Right atrium auricular region (tissue), 2 donors: ENCODE measurements at places on chromosomes 7 and 10. TPM values are rescaled to one million over a fixed set of nuclear protein-coding genes. Genes with fewer than 3 reads are reported as not detected.
A peak's percentile ranks its signal among the peaks of the same experiment; 100 is the strongest.

The UTF1 gene
- not detected for total RNA-seq

The ACTL6B gene
- not detected for total RNA-seq

The SRGN gene
- 79.4 TPM for total RNA-seq

The SFRP5 gene
- total RNA-seq: 260 TPM

The BMPER gene
- total RNA-seq: 3.0 TPM

The CCDC172 gene
- not detected for total RNA-seq

The GNGT1 gene
- total RNA-seq: not detected

DNA sequence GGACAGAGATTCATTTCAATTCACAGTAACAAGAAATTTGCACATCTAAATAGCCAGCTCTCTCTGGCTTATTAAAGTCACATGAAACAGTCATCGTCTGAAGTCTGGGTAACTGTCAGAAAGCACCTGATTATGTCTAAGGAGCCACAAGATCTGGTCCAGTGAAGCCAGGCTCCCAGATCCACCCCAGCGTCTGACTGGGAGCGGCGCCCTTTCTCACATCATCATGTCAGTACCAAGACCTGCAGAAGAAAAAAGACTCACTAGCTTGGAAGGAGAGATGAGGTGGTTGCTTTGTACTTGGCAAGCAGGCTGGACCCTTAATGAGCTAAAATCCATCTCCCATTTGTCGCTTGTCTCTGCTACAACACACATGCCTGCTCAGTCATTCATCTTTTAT lies 58.4 kb downstream of the VOPP1 start:
- peaks cover 17% of the 10 kb centered on the region for H3K36me3 ChIP-seq
- H3K4me1 ChIP-seq: no peaks in the 10 kb centered on the region
- H3K27ac ChIP-seq: no peak overlapping the region
- H3K27me3 ChIP-seq: no peaks in the 10 kb centered on the region
- no peak for DNase-seq

DNA sequence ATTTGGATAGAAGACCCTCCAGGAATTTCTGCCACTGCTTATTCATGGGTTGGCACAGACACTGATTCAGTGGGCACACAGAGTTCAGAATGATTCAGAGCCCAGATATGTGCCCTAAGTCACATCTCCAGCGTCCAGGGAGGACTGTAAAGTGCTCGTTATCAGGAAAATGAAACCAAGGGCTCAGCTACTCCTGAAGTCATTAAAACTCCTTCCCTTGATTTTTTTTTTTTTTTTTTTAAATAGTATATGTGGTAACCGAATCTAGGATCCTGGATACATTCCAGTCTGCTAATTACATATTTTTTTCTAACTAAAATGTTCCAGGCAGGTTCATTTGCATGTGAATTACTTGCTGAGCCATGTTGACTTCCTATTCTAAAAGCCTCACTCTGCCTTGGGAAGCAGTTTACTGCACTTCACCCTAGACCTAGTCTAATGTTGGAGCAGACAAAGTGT lies 34.7 kb downstream of the MET start:
- no peak for DNase-seq
- no peak overlapping the region for H3K27ac ChIP-seq
- no peaks in the 10 kb centered on the region for H3K4me1 ChIP-seq
- no peaks in the 10 kb centered on the region for H3K27me3 ChIP-seq

- H3K27ac ChIP-seq: peak overlapping the region; percentile 100
- H3K36me3 ChIP-seq: no peaks in the 10 kb centered on the region
- H3K4me3 ChIP-seq: peak overlapping the region; percentile 90
- H3K27me3 ChIP-seq: no peaks in the 10 kb centered on the region
- peak; percentile 81 for DNase-seq
- H3K4me1 ChIP-seq: no peaks in the 10 kb centered on the region
These were observed 498 bp upstream of the ST7 start for GRCh38 chr7:116952635-116953371.

DNA sequence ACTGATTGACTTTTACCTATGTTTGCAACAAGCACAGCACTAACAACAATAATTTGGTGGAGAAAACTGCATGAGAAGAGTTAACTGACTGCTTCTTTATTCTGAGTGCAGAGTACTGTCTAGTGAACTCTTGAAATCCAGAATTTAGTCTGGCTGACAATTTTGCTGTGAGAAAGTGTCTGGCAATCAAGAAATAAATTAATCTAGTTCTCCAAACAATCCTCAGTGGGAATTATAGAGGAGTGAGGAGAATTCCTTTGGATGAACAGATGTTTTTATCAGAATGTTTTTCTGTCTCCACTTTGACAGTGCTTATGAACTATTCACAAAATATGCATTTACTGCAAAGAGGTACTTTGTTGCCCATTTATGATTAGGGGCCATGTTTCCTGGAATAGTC lies 694.9 kb upstream of the LRRN3 start:
- H3K4me3 ChIP-seq: no peak overlapping the region
- no peak overlapping the region for H3K27ac ChIP-seq
- DNase-seq: no peak
- no peaks in the 10 kb centered on the region for H3K4me1 ChIP-seq
- H3K36me3 ChIP-seq: no peaks in the 10 kb centered on the region

- no peak overlapping the region for H3K4me3 ChIP-seq
- DNase-seq: peak; percentile 84
- H3K27ac ChIP-seq: peak overlapping the region; percentile 53
- H3K36me3 ChIP-seq: no peaks in the 10 kb centered on the region
These were observed 536 bp downstream of the C10orf105 start for GRCh38 chr10:71719042-71719441.

GRCh38 chr7:12570168-12570533 lies 369 bp upstream of the SCIN start:
- no peaks in the 10 kb centered on the region for H3K36me3 ChIP-seq
- no peaks in the 10 kb centered on the region for H3K27me3 ChIP-seq
- DNase-seq: no peak
- peaks cover 15% of the 10 kb centered on the region for H3K4me1 ChIP-seq

DNA sequence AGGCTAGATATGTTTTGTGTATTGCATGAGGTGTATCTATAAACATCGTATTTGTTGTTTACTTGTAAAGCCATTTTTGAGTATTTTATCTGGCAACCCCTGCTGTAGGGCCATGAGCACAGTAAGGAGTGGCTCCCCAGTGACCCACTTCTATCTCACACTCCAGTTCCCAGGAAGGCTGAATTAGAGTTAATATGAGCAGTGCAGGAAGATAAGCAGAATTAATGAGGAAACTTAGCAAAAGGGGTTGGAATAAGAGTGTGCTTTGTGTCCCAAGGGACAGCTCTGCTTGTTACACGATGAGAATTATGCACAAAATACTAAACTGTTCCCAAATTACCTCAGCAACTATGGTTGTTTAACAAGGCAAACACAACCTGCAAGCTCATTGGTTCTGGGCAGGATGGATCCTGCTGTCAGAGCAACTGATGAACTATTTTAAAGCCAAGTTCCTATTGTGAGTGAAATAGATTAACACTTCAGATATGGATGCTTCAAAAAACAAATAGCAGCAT lies 1005.8 kb downstream of the NRG3 start:
- no peak overlapping the region for H3K4me3 ChIP-seq
- H3K27ac ChIP-seq: no peak overlapping the region
- H3K4me1 ChIP-seq: no peaks in the 10 kb centered on the region
- H3K27me3 ChIP-seq: no peaks in the 10 kb centered on the region
- no peak for DNase-seq

DNA sequence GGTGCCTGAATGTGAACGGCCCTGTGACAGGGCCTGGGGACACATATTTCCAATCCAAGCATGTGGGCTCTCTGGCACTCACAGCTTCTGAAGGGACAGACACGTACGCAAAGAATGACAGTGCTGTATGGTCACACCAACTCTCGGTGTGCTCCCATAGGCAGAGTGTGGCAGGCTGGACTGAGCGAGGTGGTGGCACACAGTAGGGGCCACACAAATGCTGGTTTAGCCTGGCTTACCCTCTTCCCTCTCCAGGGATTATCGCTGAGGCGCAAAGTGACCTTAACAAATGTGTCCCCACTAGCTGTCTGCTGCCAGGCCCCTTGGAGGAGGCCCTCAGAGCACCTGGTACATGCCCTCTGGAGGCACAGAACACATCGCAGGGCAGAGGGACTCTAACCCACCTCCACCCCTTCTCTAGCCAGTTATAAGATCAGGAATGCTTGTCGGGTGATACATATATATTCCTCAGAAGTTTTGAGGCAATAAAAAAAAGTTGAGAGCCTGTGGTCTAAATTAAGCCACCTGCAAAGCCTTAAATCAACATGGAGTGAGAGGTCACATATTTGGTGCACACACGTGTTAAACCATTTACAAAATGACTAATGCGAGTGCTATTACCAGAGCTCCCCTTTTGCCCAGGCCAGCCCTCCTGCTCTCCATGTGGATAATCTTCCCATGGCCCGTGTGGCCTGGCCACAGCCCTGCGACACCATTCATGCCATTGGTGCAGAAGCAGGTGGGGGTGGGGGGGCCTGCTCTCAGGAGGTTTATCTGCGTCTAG lies 262.8 kb upstream of the GRB10 start:
- no peaks in the 10 kb centered on the region for H3K36me3 ChIP-seq
- DNase-seq: peak; percentile 23
- H3K27ac ChIP-seq: no peak overlapping the region
- no peaks in the 10 kb centered on the region for H3K4me1 ChIP-seq
- no peaks in the 10 kb centered on the region for H3K27me3 ChIP-seq

GRCh38 chr7:100154651-100155491 lies 3.7 kb downstream of the TRAPPC14 start:
- no peak for DNase-seq
- H3K36me3 ChIP-seq: peaks cover 33% of the 10 kb centered on the region
- H3K27ac ChIP-seq: no peak overlapping the region
- no peaks in the 10 kb centered on the region for H3K4me1 ChIP-seq

DNA sequence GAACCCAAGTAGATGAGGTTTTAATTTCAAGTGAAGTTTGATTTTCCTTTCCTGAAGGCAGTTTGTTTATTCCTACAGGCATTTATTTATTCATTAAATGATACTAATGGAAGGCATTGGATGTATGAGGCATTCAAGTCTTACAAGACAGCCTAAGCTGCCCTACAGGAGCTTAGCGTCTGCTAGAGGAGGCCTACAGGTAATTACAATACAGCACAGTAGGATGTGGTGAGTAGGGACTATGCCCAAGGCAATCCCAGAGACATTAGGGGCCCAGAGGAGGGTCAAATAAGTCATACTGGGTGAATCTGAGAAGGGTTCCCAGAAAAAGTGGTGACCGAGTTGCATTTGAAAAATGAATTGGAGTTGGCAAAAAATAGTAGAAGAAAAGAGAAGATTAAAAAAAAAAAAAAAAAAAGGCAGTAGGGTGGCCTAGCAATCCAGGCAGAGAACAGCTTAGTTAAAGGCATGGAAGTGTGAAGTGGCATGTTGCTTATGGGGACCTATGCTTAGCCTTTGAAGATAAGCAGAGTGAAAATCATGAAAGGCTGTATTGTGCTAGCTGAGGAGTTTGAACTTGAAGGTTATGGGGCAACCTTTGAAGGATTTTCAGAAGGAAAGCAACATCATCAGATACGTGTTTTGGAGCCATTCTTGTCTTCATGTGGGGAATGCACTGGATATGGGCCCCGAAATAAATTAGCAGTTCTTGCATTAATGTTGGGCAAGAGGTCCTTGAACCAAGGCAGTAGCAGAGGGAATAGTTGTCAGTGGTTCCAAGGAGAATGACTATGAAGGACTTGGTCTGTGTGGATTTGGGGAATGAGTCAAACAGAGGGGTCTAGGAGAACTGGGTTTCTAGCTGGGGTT lies 65.5 kb downstream of the SNX10 start:
- H3K27me3 ChIP-seq: no peaks in the 10 kb centered on the region

DNA sequence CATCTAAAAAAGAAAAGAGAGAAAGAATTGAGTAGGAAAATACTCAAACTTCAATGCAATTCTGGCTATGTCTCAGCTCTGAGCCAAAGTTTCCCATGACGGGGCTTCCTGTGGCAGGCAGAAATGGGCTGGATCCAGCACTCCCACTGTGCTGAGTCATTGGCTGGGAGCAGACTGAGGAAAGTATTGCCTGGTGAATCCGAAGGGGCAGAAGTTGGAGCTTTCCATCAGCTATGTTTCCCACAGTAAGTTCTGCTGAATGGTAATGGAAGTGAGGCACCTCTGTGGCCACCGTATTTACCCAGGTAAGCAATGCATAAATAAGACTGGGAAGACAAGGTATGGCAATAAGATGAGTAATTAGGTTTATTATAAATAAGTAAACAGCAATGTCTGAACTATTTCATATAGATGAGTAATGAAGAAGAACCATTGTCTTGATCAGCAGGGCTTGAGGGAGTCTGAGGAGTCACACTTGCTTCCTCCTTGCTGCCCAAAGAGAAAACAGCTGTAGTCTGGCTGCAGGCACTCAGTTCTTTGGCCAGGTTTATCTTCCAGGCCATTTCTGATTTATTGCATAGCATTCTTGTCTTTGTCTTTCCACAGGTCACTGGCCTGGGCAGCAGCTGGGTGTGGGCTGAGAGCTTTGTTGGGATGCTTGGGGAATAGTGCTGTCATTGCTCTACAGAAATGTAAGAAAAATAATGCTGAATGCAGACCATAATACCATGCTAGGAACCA lies 255.3 kb downstream of the DNAJB9 start:
- peak; percentile 65 for DNase-seq
- no peaks in the 10 kb centered on the region for H3K36me3 ChIP-seq
- H3K4me3 ChIP-seq: no peak overlapping the region
- H3K27me3 ChIP-seq: no peaks in the 10 kb centered on the region
- no peaks in the 10 kb centered on the region for H3K4me1 ChIP-seq

GRCh38 chr7:31007634-31008033 lies 43.9 kb downstream of the GHRHR start:
- no peaks in the 10 kb centered on the region for H3K4me1 ChIP-seq
- DNase-seq: no peak
- no peak overlapping the region for H3K4me3 ChIP-seq
- H3K27ac ChIP-seq: no peak overlapping the region
- H3K36me3 ChIP-seq: no peaks in the 10 kb centered on the region
- H3K27me3 ChIP-seq: no peaks in the 10 kb centered on the region

DNA sequence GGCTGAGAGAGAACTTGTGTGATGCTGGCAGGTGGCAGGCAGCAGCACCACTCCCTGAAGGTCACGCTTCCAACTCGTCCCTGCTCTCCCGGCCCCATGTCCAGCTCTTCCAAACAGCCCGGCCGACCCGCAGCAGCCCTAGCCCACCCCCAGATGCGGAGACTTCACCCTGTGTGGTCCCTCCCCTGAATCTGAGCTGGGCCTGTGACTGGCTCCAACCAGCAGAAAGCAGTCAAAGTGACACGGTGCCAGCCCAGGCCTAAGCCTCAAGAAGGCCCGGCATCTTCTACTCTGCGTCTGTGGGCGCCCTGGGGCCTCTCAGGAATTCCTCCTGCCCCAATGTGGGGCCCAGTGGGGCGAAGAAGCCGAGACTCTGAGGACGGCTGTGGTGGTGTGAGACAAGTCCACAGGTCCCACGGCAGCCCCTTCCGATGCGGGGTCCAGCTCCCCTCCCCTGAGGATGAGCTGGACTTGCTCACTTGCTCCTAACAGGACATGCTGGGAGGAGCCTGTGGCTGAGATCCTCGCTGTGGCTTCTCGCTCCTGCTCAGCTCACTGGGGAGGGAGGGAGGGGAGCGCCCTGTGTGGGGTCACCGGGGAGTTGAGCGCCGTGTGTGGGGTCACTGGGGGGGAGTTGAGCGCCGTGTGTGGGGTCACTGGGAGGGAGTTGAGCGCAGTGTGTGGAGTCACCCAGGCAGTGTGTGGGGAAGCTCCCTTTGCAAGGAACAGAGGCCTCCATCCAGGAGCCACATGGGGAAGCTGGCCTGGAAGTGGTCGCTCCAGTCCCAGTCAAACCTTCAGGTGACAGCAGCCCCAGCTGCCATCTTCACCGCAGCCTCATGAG lies 9.5 kb downstream of the STK32C start:
- DNase-seq: no peak
- H3K27me3 ChIP-seq: no peaks in the 10 kb centered on the region
- no peak overlapping the region for H3K4me3 ChIP-seq
- H3K27ac ChIP-seq: no peak overlapping the region
- H3K36me3 ChIP-seq: no peaks in the 10 kb centered on the region
- peaks cover 5% of the 10 kb centered on the region for H3K4me1 ChIP-seq

- no peaks in the 10 kb centered on the region for H3K36me3 ChIP-seq
- peaks cover 22% of the 10 kb centered on the region for H3K4me1 ChIP-seq
- no peak overlapping the region for H3K4me3 ChIP-seq
- H3K27ac ChIP-seq: no peak overlapping the region
These were observed 44.2 kb upstream of the TNS3 start for GRCh38 chr7:47625861-47626715.
